Liver (tissue), 10 donors: ENCODE measurements at places on chromosomes 12 and 14. TPM values are rescaled to one million over a fixed set of nuclear protein-coding genes. Genes with fewer than 3 reads are reported as not detected.
A peak's percentile ranks its signal among the peaks of the same experiment; 100 is the strongest.

DNA sequence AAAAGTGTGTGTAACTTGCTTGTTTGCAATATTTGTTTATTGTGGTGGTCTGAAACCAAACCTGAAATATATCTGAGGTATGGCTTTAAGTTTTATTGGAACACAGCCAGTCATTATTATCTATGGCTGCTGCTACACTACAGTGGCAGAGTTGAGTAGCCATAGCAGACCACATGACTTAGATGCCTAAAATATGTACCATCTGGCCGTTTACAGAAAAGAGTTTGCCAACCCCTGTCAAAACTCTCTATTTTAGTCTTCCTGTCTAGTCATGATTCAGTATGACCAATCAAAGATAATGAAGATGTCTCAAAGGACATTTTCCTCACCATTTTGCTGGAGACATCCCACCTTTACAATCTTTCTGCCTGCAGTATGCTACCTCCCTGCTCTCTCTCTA lies 242.3 kb downstream of the ANO6 start:
- DNase-seq, result no peak

Gene TMEM132C
- total RNA-seq, result 0.05 TPM

Gene EFCAB11
- 4.0 TPM for total RNA-seq

Gene NPAS3
- total RNA-seq, result 0.08 TPM

DNA sequence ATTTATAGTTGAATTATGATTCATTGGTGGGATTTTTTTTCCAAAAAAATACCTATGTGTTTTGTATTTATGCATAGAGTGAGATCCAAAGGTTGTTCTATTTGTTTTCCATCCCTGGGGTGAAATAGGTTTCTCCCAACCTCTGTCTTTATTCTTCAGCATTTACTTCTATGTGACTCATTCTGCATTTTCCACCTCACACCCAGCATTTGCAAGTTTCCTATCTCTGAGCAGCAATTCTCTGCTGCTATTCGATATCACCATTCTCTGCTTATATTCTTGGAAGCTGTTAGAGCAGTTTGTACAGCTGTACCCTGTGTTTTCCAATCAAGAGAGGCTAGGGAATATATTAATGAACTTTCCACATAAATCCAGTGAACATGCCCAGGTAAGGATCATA lies 538.9 kb downstream of the SNAPC1 start:
- no peak for DNase-seq

DNA sequence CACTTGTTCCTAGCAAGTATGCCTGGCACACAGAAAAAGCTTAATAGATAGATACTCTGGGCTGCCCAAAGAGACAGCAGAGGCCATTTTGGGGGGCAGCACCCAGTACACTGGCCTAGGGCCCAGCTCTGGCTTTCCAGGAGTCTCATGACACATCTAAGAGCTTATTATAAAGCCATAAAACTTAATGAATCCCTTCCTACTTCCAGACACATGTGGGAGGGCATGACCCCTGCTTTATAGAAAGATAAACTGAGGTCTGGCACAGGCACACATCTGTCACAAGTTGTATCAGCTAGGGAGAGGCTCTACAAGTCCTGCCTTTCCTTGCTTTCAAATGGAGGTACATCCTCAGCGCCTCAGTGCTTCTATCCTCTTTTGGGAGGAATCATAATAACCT lies 27.1 kb downstream of the FMNL3 start:
- no peak for DNase-seq

Gene MAP3K9
- 0.65 TPM for total RNA-seq

DNA sequence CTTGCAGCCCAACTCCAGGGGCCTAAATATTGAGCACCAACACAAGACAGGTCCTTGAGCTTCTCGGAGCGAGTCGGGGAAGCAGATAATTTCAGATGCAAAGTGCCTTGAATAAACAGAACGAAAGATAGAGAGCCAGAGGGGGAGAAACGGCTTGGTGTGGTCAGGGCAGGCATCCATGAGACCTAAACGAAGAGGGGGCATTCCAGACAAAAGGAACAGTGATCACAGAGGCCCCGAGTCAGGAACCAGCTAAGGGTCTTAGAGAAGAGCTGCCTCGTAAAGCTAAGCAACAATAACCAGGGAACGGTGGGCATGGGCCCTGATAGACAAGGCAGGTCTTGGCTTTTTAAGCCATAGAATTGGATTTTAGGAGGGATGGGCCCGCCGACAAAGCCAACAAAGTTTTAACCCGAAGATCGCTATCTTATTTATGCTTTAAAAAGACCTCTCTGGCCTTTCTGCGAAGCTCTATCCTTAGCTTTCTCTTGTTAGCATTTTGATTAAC lies 421 bp upstream of the ACADS start:
- no peak for DNase-seq

DNA sequence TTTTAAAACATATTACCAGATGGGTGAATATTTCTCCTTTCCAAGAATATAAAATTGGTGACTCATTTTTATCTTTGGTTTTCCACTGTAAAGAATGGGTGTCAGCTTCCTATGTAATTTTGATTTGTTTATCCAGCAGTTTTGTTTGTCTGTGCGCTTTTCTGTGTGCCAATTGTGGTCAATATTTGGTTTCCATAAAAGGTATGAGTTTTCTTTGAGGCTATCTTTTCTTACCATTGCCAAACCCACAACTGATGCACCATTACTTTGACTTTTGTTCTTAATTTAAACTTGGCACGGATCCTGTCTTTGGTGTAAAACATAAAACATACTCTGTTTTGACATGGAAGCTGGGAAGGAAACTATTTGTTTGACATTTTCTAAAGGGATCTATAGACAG lies 78.8 kb upstream of the NAV3 start:
- DNase-seq, result no peak

DNA sequence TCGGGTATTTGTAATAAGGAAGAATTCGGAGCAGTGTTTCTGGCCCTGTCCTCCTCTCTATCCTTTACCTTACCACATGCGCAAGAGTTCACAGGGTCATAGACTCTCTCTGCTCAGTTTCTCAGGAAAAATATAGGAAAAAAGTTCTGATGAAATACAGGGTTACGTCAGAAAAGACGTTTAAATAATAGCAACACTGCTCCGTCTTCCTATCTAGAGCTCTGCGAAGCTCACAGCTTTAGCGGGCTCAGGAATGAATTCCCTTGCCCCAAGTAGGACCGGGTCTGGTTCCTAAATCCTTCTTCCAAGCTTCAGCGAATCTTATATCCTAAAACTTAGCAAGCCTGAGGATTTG lies 365 bp downstream of the CCDC59 start:
- DNase-seq, result no peak

Gene SLC17A8
- total RNA-seq, result 0.08 TPM

Gene CD163L1
- 1.3 TPM for total RNA-seq

GRCh38 chr12:91326058-91327027 lies 143.7 kb upstream of the DCN start:
- no peak for DNase-seq

- no peak for DNase-seq
Observed at GRCh38 chr14:80419345-80419744, 208.0 kb upstream of the DIO2 start.

DNA sequence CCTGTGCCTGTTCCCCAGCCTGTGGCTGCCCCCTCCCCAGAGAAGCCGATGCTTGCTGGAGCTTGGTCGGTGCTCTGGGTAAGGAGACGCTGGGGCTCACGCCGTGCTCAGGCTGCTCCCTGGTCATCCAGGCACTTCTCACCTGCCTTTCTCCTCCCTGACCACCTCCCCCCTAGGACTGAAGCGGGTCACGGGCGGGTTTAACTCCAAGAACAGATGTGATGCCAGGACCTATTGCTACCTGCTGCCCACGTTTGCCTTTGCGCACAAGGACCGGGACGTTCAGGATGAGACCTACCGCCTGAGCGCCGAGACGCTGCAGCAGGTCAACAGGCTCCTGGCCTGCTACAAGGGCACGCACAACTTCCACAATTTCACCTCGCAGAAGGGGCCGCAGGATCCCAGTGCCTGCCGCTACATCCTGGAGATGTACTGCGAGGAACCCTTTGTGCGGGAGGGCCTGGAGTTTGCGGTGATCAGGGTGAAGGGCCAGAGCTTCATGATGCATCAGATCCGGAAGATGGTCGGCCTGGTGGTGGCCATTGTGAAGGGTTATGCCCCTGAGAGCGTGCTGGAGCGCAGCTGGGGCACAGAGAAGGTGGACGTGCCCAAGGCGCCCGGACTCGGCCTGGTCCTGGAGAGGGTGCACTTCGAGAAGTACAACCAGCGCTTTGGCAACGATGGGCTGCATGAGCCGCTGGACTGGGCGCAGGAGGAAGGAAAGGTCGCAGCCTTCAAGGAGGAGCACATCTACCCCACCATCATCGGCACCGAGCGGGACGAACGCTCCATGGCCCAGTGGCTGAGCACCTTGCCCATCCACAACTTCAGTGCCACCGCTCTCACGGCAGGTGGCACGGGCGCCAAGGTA lies 8.4 kb upstream of the EP400 start:
- no peak for DNase-seq

DNA sequence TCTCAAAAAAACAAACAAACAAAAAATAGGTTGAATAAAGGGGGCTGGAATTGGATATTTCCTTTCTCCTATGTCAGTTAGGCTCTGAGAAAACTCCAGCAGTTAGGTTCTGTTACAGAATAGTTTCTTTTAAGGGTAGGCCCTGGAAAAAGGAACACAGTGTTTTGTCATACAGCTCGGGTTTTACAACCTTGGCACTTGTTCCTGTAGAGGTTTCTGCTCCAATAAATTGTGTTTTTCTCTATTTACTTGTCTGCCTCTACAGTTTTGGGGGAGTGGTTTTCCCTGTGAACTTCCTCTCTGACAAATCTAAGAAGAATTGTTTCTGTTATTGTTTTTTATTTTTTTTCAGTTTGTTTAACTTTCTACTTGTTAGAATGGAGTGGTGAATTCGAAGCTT lies 167.6 kb downstream of the ACSS3 start:
- DNase-seq, result no peak

DNA sequence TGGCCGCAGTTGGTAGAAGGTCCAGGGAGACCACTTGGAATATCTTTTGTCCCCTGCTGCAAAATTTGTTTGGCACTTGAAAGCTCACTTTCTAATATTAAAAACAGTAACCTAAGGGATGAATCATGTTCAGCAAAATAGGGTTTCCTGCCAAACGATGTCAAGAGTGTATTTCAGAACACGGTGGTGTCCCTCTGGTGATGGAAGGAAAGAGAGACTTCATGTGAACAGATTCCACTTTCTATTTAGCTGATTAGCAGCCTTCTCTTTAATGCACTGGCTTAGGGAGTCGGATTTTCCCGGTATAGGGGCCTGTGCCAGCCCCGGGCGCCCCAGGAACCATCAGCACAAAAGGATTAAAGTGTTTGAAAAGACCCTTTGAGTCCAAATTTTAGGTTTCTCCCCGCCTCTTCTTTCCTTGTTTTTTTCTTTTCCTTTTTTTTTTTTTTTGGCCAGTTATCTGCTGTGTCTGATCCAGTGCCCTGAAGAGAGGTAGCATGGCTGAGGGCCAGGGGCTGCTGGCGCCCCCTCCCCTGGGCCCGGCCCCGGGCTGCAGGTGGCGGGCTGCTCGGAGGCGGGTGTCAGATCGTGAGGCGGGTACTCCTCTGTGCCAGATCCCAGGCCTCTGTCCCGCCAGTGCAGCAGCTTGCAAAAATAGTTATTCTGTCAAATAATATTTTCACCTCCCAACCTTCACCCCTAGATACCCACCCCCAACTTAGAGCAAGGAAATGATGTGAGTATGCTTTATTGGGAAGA lies 88.3 kb downstream of the TESC start:
- DNase-seq, result no peak

Gene SIRT4
- 1.6 TPM for total RNA-seq

Gene ALDH2
- 333 TPM for total RNA-seq

- no peak for DNase-seq
Observed at GRCh38 chr12:122197612-122197966, 5.9 kb upstream of the B3GNT4 start.

DNA sequence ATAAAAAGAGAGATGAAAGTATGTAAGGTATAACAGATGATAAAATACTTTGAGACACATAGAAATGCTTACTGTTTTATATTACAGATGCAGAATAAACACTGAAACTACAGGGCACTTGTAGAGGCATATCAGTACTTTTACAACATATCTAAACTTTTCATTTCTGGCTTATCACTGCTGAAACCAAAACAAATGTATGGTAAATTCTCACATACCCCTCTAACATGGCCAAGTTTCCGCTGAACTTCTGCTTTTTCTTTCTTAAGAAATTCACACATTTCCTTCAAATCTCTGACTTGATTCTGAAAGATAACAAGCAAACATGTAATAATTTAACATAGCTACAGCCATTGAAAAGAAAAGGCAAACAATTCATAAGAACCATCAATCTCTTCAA lies 33.3 kb upstream of the C12orf50 start:
- no peak for DNase-seq

DNA sequence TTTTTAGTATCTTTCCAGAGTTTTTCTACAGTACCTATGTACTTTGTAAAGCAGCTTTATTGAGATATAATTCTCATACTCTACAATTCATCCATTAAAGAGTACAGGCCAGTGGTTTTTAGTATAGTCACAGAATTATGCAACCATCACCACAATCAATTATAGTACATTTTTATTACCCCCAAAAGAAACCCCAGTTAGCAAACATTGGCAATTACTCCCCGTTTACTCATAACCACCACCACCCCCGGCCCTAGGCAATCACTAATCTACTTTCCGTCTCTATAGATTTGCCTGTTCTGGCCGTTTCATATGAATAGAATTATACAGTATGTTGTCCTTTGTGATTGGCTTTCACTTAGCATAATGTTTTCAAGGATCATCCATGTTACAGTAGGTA lies 119.8 kb downstream of the KICS2 start:
- DNase-seq, result no peak

Gene POMT2
- total RNA-seq, result 5.3 TPM

GRCh38 chr12:5546616-5547015 lies 114.7 kb downstream of the NTF3 start:
- DNase-seq, result no peak

DNA sequence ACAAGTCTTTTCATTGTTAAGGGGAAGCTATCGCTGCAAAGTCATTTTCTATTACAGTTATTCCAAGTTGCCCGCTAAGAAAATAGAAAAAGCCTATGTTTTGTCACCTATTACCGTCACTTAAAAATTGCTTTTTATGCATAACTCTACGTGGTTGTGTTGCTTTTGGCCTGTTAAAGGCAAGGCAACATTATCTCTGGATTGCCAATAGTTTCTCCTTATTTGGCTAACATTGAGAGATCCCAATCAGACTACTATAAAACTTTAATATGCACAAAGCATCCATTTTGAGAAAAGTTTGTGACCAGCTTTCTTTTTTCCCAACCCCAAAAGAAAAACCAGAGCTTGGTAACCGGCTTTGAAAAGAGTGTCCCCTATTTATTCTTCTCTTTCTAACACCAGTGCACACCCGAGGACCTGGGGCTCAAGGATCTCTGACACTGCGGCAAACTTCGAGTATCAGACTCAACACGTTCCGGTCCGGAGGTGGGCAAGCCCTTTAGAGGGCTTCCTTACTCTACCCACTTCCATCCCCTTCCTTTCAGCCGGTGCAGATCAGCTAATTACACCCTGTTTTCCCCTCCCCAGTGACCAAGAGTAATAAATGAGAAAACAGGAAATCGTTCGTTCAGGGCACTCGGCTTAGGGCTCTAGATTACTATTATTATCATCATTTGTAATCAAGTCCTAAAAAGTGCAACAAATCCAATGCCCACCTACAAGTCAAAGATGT lies 1.2 kb downstream of the PPP1R12A start:
- DNase-seq, result peak; percentile 49

- DNase-seq, result no peak
Observed at GRCh38 chr14:31961896-31962295, 115.2 kb upstream of the ARHGAP5 start.

Gene HOXC13
- total RNA-seq, result not detected

- peak; percentile 39 for DNase-seq
Observed at GRCh38 chr12:15856097-15856982, 25.8 kb upstream of the STRAP start.
